ENCODE measurements at places on chromosomes 12 and 14.

GRCh38 chr12:98369581-98369980 is 145.8 kb upstream of the TMPO start:
- no peak for DNase-seq

DNA sequence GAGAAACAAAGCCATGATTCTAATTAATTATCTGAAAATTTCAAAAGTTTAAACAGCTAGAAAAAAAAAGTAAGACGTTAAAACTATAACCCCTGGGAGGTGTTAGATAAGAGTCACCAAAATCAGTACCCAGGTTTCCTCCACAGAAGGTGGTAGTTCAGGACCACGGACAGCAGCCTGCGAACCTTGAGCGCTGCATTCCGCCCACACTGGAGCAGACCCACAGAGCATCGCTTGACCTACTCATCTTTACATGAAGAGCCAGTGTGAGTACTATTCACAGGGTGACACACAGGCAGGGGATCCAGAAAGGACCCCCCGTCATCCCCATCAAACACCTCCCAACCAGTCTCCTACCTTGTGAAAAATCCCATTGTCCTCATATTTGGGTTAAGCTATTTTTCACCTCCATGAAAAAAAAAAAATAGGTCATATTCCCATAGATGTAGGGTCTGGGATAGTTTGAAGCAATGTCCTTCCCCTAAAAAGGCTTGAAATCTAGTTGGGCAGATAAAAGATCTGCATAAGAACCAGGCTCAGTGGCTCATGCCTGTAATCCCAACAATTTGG is 8.8 kb upstream of the CHGA start:
- DNase-seq, result peak; percentile 37

GRCh38 chr12:120841525-120841924 is 62.6 kb downstream of the SPPL3 start:
- DNase-seq, result no peak

- DNase-seq, result no peak
Observed at GRCh38 chr12:114747012-114747858, 63.3 kb upstream of the TBX3 start.

- DNase-seq, result peak; percentile 78
Observed at GRCh38 chr12:9133216-9133916, 17.6 kb upstream of the A2M start.
